ENCODE measurements at places on chromosomes 16 and 17.

GRCh38 chr17:57649731-57650484 is 95.2 kb downstream of the CCDC182 start:
- no peak for DNase-seq

- no peak for DNase-seq
Measured at GRCh38 chr17:5812590-5812989, 228.3 kb upstream of the NLRP1 start.

DNA sequence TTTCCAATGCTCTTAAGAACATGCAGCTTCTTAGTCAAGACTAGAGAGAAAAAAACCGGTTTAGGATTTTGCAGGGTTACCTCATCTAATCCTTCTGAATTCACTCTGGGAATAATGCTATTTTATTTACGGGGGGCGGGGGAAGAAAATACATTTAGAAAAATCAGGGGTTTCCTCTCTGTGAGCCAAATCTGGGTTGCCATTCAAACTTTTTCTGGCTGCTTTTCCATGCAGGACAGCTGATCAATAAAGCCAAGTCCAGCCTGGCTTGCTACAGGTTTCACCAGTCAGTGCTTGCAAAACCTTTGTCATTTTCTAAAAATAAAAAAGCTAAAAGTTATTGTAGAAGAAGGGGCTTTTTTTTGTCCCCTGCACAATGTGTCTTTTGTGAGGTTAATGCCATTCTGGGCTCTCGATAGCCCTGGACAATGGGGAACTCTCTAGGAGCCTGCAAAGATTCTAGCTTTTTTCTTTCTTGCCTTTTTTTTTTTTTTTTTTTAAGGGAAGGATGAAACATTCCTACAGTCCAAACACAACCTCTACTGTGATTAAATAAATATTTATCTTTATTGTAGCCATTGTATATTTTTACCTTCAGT is 13.1 kb upstream of the ZFHX3 start:
- DNase-seq = no peak

GRCh38 chr17:27654654-27655524 is 23.9 kb downstream of the LGALS9 start:
- peak; percentile 21 for DNase-seq

- no peak for DNase-seq
Measured at GRCh38 chr17:67912656-67913055, 83.6 kb downstream of the C17orf58 start.
